ENCODE measurements at places on chromosomes 16 and 17. TPM values are rescaled to one million over a fixed set of nuclear protein-coding genes. Genes with fewer than 3 reads are reported as not detected.

DNA sequence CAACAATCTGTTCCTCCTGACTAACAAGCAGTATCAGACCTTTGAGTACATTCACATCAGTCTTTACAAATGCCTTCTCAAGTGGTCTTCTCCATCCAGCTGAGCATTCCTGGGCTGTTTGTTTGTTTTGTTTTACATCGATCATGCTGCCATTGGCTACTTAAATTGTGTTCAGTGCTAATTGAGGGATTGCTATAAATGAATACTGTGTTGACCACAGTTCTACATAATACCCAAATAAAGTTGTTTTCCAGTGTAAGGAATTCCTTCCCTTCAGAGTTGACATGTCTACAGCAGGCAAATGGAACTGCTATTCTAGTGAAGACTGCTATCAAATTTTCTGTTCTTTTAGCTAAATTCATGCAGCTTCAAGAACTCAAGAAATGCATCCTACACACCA is 3.2 kb downstream of the CDH8 start:
- no peak for DNase-seq

- no peak for DNase-seq
Measured at GRCh38 chr17:48056246-48056745, 8.1 kb downstream of the NFE2L1 start.

DNA sequence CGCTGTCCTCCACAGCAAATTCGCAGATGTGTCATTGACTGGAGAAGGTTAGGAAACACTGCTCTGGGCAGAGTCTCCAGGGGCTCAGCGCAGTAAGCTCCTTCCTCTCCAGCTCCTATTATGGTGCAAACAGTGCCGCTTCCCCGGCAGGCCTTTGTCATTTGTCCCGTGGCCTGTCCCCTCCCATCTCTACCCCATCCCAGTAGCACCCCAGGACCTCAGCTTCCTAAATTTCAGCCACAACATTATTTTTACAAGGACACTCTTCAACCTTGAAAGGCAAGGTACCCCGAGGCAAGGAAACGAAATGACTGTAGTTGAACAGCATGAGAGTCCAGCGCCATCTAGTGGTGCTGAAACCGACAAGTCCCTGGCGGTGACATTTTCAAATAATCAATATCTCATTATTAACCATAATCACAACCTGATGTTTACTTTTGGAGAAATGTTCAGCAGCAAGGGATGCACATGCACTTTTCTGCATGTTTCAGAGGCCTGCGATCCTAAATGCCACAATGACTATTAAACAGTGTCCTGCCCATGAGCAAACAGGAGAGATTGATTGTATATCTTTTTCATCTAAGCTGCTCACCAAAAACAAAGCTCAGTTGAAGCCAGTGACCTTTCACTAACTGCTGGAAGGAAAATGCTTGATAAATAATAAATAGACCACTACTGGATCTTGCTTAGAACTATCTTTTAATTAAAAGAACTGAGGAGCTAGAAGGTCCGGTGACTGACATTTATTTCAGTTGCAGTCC is 16.5 kb downstream of the MRPS23 start:
- DNase-seq: peak; percentile 73

DNA sequence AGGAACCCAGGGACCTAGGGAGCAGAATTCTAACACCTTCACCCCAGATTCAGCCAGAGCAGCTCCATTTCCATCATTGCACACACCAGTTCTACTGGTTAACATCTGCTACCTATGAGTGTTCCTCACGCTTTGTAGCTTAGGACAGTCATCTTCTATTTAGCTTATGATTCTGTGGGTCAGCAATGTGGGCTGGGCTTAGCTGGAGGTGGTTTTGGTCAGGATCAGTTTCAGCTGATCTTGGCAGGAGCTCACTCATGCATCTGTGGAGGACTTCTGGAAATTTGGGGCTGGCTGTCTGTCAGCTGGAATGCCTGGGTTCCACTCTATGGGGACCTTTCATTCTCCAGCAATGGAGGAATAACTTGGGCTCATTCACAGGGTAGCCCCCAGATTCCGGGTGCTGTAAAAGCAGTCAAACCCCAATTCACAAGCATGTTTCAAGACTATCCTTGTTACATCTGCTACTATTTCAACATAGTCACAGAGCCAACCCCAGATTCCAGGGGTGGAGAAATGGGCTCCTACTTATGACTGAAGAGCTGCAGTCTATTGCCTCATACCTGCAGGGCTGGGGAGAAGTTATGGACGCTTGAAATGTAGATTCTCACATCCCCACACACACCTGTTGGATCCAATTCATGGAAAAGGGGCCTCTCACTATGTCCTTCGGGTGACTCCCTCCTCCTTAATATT is 3.4 kb upstream of the HP start:
- DNase-seq: no peak

GRCh38 chr17:66655861-66656260 is 179.1 kb upstream of the CACNG5 start:
- no peak for DNase-seq

GRCh38 chr17:34254146-34254545 is 939 bp upstream of the CCL2 start:
- no peak for DNase-seq

DNA sequence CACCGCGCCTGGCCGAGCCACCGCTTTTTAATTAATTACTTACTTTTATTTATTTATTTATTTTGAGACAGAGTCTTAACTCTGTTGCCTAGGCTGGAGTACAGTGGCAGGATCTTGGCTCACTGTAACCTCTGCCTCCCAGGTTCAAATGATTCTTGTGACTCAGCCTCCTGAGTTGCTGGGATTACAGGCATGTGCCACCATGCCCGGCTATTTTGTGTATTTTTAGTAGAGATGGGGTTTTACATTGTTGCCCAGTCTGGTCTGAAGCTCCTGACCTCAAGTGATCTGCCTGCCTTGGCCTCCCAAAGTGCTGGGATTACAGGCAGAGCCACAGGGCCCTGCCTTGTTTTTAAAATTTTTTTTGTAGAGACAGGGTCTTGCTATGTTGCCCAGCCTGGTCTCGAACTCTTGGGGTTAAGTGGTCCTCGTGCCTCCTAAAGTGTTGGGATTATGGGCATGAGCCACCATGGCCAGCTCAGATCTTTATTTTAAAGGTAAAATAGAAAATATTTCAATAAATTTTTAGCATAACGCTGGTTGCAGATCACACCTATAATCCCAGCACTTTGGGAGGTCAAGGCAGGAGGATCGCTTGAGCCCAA is 18.3 kb upstream of the NUDT16L1 start:
- no peak for DNase-seq

The KRT24 gene
- total RNA-seq: not detected

The SLFN12 gene
- total RNA-seq: 17.5 TPM

The PITPNM3 gene
- 1.4 TPM for total RNA-seq

The CDH3 gene
- total RNA-seq: 4.2 TPM

The CCDC182 gene
- total RNA-seq: not detected

The CDK5R1 gene
- 34.1 TPM for total RNA-seq
